ENCODE measurements at places on chromosomes 6 and 20.
A peak's percentile ranks its signal among the peaks of the same experiment; 100 is the strongest.

DNA sequence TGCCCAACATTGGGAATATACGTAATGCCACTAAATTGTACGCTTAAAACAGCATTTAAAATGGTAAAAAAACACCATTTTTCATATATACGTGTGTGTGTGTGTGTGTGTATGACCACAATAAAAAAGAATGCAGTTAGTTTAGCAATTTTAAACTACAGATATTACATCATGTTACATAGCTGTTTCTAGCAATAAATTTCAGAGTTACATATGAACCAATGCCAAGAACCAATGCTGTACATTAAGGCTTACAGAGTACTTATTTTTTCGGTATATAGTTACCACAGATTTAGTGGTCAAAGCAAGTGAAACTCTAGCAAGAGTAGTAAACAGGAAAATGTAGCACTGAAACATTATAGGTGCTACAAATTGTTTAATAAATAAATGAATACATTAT lies 119.3 kb downstream of the PDE10A start:
- no peak for DNase-seq

- DNase-seq, result no peak
Measured at GRCh38 chr6:43811733-43812099, 41.7 kb downstream of the VEGFA start.

DNA sequence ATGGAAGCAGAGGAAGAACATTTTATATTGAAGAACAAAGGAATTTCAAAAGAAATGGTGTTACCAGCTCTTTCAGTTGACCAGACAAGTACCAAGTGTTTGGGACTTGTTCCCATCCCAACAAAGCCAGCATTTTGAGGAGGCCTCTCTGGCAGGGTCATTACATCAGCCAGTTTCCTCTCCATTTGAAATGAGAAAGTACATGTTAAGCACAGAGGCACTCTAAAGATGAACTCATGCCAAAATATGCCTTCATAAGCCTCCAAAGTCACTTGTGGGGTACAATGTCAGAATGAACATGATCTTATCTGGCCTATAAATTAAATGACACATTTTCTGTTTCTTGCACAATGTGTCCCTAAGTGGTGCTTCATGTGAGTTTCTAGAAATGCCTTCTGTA lies 223.9 kb downstream of the PRL start:
- DNase-seq, result no peak

- no peak for DNase-seq
Measured at GRCh38 chr6:121497970-121498375, 62.5 kb downstream of the GJA1 start.

DNA sequence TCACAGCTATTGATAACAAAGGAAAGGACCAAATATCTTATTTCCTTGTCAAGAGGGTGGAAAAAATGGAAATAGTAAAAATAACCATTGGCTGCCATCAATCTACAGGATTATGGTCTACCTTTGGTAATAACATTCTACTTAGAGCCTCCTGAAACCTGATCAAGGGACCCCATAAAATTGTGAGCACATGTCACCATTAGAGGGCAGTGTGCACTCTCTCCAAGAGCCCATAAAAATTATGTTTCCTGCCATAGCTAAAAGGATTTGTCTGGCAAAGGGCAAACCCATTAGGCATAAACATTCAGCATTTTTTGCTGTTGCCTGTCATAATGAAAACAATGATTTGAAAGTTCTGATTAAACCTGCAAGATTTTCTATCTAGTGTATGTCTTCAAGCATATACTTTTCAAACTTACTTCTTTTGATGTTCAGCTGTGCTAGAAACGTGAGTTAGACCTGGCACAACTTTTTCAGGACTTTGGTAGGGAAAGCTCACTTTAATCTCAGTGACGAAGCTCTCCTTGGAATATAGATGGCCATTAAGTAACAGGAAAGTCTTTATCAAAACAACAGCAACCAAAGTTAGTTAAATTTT lies 120.7 kb upstream of the ZFP64 start:
- peak; percentile 63 for DNase-seq
